ENCODE measurements at places on chromosomes 16 and 17.

GRCh38 chr16:19935694-19936093, 51.0 kb upstream of the GPRC5B start:
- DNase-seq: no peak

GRCh38 chr16:58495521-58496331, 4.2 kb upstream of the NDRG4 start:
- DNase-seq: no peak

DNA sequence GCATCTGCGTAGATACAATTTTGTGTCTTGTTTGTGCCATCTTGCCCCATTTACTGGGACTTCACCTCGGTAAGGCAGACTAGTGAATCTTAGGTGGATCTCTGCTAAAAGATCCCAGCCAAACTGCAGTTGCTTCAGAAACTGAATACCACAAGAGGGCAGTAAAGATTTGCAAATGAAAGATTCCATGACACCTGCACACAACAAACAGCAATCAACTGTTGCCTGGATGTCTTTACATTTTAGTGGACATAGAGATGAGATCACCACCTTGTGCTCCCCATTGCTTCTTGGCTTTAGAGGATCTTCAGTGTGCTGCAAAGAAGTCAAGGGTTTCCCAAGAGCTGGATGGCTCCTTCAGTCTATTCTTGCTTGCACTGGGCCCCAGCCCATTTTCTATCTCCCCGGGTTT, 119.2 kb upstream of the CACNG5 start:
- no peak for DNase-seq

- DNase-seq: no peak
These were observed 1.8 kb downstream of the GGNBP2 start for GRCh38 chr17:36546418-36547093.

GRCh38 chr17:65047941-65048340, 8.6 kb downstream of the GNA13 start:
- DNase-seq: no peak

Measured in smooth muscle cell of the brain vasculature (primary cell).